ENCODE measurements at places on chromosomes 2 and 18. TPM values are rescaled to one million over a fixed set of nuclear protein-coding genes. Genes with fewer than 3 reads are reported as not detected.

Gene SNORC
- total RNA-seq, result 0.63 TPM

Gene SF3B1
- total RNA-seq, result 506 TPM

Gene ARL5A
- total RNA-seq, result 133 TPM

Gene IL18R1
- total RNA-seq, result 9.3 TPM

Gene MARCHF4
- not detected for total RNA-seq

Gene DIPK1C
- total RNA-seq, result not detected

Gene NT5C1B
- not detected for total RNA-seq

Gene OR6B2
- total RNA-seq, result not detected

Gene CNDP1
- total RNA-seq, result not detected

Gene IL18RAP
- 1.4 TPM for total RNA-seq

DNA sequence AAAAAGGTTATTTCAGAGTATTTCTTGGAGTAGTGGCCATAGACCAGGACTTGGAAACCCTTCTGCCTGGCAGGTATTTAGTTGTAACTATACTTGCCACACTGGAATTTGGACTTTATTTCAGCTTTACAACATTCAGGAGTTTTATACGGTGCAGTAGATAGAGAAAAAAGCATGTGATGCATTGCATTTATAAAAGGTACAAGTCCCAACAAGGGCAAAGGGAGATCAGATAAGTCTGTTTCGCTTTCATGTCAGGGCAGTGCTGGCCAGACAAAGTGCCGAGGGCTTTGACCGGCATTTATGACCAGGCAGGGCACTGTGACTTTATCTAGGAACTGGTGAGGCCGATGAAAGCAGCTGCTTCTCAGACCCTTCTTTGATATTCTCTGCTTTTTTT lies 145.4 kb downstream of the RTN4 start:
- DNase-seq, result no peak

DNA sequence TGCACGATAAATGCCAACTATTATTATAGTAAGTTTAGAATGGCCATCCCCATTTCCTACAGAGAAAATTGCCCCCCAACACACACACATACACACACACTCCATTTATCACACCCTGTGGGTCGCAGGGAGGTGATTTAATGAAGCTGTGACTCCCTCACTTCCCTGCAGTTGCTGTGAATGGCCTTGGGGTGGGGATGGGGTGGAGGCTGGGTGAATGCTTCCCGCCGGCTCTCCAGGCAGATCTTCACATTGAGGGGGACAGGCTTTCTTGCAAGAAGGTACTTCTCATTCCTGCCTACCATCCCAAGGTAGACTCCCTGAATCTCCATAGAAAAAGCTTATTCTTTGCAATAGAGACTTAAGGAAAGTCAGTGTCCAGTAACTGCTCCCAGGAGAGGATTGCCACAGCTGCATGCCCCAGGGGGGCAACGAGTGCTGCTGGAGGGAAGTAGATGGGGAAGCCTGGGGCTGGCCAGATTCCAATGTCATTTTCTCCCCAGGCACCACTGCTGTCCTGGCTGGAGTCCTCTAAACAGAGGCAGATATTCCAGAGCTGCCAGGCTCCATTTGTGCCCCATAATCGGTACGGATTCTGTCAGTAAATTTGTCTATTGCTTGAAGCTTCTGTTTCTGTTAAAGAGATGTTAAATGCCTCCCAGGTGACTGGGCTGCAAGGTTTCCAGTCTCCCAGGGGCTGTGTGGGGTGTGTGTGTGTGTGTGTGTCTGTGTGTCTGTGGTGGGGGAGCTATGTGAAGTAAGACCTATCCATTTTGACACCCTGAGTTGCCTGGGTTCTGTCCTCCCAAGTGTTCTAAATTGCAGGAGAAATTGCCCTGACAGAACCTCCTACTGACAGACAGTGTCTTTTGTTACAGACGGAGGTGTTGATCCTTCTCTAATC lies 265.5 kb downstream of the SRBD1 start:
- DNase-seq, result no peak

DNA sequence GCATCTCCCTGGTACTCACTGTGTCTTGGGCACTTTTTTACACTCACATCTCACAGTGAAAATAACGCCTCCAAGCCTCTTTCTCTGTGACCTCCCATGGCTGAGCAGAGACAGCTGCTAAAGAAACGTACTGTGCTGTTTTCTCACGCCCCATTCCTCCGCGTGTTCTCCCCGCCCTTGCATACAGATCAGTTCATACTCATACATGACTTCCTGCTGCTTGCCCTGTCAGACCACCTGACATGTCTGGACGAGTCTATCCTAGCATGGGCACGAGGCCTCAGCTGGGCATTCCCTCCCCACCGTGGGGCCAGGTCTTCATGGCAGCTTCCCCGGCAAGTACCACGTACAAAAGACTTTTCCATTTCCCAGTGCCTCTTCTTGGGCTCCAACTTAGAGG lies 21.2 kb upstream of the IL1A start:
- DNase-seq, result no peak

- no peak for DNase-seq
Measured at GRCh38 chr2:176734868-176735267, 465.6 kb downstream of the MTX2 start.

- no peak for DNase-seq
Measured at GRCh38 chr2:165675551-165675968, 118.5 kb downstream of the GALNT3 start.

GRCh38 chr2:186995092-186995491 lies 146.1 kb upstream of the ZSWIM2 start:
- no peak for DNase-seq

GRCh38 chr2:114550895-114551793 lies 108.7 kb downstream of the DPP10 start:
- DNase-seq, result no peak

DNA sequence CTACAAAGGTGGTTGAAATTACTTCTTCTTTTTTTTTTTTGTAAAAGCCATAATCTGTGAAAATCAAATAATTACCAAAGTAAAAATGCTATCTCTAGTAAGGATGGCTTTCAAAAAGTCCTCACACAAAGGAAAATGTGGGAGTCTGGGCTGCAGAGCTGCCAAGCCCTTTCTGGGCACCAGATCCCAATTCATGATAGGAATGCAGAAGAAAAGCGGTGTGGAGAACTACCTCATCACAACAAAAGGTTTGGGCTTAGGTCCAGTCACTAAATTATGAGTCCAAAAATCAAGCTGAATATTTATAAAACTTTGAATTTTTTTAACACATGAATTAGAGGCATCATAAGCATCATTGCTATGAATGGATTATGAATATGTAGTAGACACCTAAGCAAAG lies 30.8 kb upstream of the EPHA4 start:
- DNase-seq, result no peak

- no peak for DNase-seq
Measured at GRCh38 chr2:134258684-134259388, 5.0 kb downstream of the MGAT5 start.

GRCh38 chr2:202490479-202490878 lies 114.4 kb downstream of the BMPR2 start:
- DNase-seq, result no peak

- DNase-seq, result no peak
Measured at GRCh38 chr2:95314964-95315611, 17.9 kb downstream of the KCNIP3 start.

DNA sequence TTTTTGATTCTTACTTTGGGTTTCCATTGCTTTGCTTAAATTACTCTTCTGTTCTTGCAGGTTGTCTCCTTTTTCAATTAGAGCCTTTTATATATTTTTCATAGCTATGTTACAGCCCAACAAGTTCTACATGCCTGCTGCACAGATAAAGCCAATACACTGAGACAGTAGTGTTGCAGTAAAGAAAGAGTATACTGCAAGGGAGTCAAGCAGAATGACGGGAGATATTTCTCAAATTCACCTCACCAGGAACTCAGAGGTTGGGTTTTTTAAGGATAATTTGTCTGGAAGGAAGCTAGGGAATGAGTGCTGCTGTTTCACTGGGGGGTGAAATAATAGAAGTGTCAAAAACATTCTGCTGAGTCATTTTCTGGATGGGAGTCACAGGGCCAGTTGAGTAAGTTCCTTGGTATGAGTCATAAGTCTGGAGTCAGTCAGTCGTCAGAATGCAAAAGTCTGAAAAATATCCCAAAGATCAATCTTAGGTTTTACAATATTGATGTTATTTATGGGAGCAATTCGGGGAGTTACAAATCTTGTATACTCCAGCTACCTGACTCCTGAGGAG lies 193.0 kb upstream of the RGPD4 start:
- DNase-seq, result no peak

DNA sequence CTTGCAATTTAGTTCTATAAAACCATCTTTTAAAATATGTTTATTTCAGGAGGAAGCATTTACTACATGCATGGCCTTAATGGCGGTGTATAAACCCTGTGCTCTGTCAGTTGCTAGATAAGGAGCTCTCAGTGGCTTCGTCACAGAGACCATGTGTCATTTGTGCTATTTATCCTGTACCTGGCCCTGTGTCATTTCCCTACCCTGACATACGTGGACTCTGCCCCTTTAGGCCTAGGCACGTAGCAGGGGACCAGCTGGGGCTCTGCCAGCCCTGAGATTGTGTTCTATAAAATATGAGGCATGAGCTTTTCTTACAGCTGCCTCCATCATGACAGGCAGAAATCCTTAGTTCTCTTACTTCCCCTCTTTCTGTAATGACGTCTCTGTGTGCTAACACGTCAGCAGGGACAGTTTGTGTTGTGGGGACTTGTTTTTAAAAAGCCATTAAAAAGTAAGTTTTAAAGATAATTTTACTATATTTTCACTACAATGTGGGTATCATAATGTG lies 88.0 kb downstream of the ITGB1BP1 start:
- DNase-seq, result no peak

- no peak for DNase-seq
Measured at GRCh38 chr2:70728128-70728527, 39.9 kb downstream of the ADD2 start.

DNA sequence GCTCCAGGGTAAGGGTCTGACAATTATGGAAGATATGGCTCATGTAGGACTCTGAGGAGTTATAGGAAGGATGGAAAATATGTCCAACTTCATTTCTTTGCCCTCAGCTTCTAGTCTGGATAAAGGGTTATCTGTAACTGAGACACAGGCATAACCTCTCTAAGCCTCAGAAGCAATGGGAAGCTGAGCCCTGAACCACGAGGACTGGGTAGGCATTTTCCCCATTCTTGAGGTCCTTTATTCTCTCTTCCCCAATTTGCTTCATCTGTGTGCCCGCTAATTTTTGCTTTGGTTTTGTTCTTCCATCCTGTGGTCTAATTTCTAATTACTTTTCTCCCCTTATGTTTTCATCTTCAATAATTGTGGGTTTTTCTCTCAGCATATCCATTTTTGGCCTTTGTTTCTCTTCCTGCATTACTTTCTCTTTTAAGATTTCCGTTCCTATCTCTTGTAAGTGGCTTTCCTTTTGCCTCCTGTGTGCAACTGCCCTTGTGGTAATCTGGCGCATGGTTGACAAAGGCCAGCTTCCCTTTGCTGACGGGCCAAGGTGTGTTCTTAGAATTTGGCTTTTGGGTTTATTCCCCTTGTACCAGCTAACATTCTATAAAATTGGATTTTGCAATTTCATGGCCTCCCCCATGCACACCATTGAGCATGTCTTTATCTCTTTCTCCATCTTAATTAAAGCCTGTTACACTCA lies 343.8 kb downstream of the TXNL1 start:
- DNase-seq, result no peak

DNA sequence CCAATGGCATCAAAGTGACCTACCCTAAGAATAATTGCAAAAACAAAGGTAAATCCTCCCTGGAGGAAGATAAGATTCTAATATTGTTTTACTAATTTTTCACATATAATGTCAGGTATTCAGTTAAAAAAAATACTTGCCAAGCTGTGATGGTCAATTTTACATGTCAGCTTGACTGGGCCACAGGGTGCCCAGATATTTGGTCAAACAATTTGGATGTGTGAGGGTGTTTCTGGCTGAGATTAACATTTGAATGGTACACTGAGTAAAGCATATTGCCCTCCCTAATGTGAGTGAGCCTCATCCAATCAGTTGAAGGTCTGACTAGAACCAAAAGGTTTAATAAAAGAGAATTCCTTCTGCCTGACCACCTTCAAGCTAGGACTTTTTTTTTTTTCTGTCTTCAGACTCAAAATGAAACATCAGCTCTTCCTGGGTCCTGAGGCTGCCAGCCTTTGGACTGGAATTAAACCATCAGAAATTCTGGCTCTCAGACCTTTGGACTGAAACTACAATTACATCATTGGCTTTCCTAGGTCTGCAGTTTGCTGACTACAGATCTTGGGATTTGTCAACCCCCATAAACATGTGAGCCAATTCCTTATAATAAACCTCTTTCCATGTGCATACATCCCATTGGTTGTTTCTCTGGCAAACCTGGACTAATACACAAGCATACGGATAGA lies 65.4 kb downstream of the LDAH start:
- no peak for DNase-seq

GRCh38 chr2:209472112-209472832 lies 48.4 kb downstream of the MAP2 start:
- DNase-seq, result no peak

- no peak for DNase-seq
Measured at GRCh38 chr2:224377751-224378700, 23.9 kb downstream of the FAM124B start.

DNA sequence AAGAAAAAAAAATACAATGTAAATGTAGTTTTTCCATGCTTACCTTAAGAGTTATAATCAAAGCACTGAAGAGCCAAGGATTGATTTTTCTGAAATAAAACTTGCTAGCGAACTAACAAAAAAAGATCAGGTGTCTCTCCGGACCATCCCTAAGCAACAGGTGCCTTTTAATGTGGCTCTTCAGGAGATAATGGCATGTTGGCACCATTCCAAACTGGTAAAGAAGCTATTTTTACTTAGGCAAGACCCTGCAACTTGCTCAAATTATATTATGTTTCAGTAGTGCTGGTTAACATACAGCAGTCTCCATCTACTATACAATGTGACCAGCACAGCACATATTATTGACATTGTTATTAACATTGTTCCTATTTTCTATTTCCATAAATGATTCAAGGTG lies 2.3 kb upstream of the GCC2 start:
- DNase-seq, result no peak

DNA sequence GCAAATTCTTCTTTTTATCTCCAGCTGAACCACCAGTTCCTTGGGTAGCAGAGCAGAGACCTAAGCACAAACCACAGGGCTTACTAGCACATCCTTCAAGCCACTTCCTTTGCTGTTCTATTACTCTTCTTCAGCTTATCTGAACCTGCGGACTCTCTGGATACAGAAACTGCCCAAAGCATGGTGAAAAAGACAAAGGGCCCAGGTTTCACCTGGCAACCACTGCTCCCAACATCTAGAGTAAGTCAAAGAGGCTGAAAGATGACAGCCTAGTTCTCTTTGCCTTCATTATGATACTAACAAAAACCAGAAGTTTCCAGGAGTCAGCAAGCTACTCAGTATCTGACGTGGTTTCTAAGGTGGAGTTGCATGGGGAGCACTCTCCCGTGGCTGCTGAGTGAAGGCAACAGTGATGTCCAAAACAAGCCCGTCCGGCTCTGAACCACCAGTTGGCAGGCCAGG lies 43.4 kb downstream of the KANSL3 start:
- no peak for DNase-seq

All from thoracic aorta (tissue), 2 donors.